H1 (cell line): ENCODE measurements at places on chromosomes 6 and 20.

GRCh38 chr6:77492530-77492929, 29.2 kb upstream of the HTR1B start:
- DNase-seq, result no peak
- no peaks in the 10 kb centered on the region for H3K4me1 ChIP-seq
- H3K36me3 ChIP-seq, result no peaks in the 10 kb centered on the region

DNA sequence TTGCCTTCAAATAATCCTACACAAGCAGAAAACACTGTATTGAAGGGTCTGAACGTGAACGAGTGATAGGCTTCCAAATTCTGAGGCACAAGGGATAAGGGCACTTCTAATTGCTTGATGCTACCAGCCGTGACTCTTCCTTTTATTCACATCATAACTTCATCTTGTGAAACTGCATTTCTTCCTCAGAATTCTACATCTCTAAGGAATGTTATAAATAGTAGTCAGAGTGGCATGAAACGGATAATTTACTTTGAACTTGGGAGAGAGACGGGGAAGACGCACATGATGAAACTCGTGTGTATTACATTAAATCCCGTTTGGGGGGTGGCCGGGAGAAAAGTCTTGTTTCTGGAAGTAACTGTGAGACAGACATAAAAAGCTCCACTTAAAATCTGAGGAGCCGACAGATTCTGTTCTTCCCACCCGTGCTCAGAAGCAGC, 754 bp downstream of the HDDC2 start:
- H3K36me3 ChIP-seq, result peaks cover 11% of the 10 kb centered on the region
- H3K27me3 ChIP-seq, result no peaks in the 10 kb centered on the region
- H3K27ac ChIP-seq, result peak overlapping the region; percentile 73; the same call in 1 of the 2 replicates
- DNase-seq, result no peak
- peak overlapping the region; percentile 60 for H3K4me3 ChIP-seq

DNA sequence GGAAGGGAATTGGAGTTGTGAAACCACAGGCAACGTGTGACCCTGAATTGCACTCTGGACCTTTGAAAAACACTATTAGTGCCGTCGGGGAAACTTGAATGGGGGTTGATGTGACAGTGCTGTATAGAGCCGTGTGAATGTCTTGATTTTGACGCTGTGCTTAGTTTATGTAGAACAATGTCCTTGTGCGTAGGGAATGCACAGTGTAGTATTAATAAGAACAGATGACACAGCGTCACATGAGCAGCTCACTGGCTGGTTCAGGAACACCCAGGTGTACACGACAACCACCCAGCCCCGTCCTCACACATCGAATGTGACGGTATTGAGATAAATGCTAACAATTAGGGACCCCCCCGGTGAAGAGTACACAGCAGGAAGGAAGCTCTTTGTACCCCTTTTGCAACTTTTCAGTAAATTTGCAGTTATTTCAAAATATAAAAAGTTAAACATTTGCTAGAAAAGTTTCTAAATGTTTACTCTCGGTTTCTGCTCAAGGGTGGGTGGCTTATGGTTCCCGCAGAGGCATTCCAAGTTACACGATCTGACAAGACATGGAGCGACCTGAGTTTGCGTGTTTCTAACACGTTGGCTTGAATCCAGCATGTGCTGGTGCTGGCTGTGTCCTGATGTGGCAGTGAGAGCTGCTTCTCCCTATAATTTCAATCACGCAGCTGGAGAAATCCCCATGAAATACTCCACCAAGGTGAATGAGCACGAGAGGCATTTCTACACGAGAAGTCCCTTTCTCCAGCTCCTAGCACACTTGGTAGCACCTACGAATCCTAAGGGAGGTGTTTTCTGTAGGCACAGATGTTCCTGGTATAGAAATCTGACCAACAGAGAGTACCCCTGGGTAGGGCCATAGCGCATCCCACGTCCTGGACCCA, 208.0 kb upstream of the EXOC2 start:
- no peaks in the 10 kb centered on the region for H3K4me1 ChIP-seq
- DNase-seq, result no peak
- no peak overlapping the region for H3K4me3 ChIP-seq
- no peak overlapping the region for H3K27ac ChIP-seq

DNA sequence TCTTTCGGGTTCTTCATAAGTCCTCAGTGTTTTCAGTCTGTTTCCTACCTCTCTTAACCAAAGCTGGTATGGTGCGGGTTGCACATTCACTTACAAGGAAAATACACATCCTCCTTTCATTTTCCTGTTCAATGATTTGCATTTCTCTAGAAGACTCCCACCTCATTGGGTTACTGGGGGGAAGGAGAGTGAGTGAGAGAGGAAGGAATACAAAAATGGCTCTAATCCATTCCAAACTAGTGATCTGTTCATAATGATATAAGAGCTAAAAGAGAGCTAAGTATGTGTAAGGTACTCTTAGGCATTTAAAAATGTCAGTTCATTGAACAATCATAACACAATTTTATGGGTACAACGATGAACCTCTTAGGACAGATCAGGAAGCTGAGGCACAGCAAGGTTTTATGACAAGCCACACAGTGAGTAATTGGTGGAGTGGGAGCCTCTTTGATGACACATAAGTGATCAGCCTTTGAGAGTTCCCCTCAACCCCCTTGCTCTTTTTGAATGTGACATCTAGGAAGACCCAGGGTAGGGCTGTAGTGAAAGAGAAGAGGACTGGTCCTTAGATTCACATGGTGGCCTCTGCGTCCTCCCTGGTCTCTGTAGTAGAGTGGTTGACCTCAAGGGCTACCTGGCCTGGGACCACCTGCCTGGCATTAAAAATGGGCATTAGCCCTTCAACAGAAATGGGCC, 328.4 kb upstream of the SOX4 start:
- H3K4me3 ChIP-seq, result no peak overlapping the region
- H3K27me3 ChIP-seq, result no peaks in the 10 kb centered on the region
- no peak overlapping the region for H3K27ac ChIP-seq
- H3K4me1 ChIP-seq, result no peaks in the 10 kb centered on the region
- H3K36me3 ChIP-seq, result no peaks in the 10 kb centered on the region
- no peak for DNase-seq

DNA sequence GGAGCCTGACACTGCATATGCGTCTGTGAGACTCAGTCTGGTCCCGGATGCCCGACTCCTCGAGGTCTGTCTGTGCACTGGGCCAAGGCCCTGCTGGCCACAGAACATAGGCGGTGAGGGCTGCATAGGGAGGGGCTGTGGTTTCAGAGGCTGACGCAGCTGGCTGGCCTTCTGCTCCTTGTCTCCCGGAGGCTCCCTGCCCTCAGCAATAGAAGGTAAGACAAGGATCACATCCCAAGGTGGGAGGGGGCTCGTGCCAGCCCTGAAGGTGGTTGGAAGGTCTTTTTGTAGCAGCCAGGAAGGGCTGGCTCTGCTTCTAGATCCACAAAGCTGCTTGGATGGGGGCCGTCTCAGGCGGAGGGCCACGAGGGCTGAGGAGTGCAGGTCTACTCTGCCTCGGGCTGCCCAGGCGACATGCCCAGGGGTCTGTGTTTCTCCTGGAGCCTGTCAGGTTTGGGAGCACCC, 239.8 kb upstream of the SULF2 start:
- no peak overlapping the region for H3K27ac ChIP-seq
- H3K27me3 ChIP-seq, result no peaks in the 10 kb centered on the region
- H3K4me1 ChIP-seq, result peaks cover 7% of the 10 kb centered on the region
- H3K4me3 ChIP-seq, result no peak overlapping the region
- H3K36me3 ChIP-seq, result no peaks in the 10 kb centered on the region

GRCh38 chr20:5674176-5674660, 76.0 kb upstream of the SHLD1 start:
- H3K36me3 ChIP-seq, result no peaks in the 10 kb centered on the region
- H3K4me1 ChIP-seq, result no peaks in the 10 kb centered on the region
- DNase-seq, result no peak
- H3K27ac ChIP-seq, result no peak overlapping the region

GRCh38 chr20:44884907-44885391, 556 bp upstream of the YWHAB start:
- peak overlapping the region; percentile 92; the same call in 1 of the 2 replicates for H3K4me3 ChIP-seq
- DNase-seq, result no peak
- H3K4me1 ChIP-seq, result peaks cover 6% of the 10 kb centered on the region
- H3K27ac ChIP-seq, result no peak overlapping the region

GRCh38 chr20:3716195-3716834, 3.9 kb upstream of the SIGLEC1 start:
- H3K4me1 ChIP-seq, result no peaks in the 10 kb centered on the region
- no peaks in the 10 kb centered on the region for H3K36me3 ChIP-seq

- no peak overlapping the region for H3K27ac ChIP-seq
- H3K4me3 ChIP-seq, result no peak overlapping the region
- H3K36me3 ChIP-seq, result no peaks in the 10 kb centered on the region
- DNase-seq, result no peak
These were observed 16.4 kb upstream of the MAS1 start for GRCh38 chr6:159874435-159874834.

- H3K4me1 ChIP-seq, result peaks cover 5% of the 10 kb centered on the region
- peak; percentile 96 for DNase-seq
- H3K36me3 ChIP-seq, result no peaks in the 10 kb centered on the region
- H3K4me3 ChIP-seq, result no peak overlapping the region
- no peaks in the 10 kb centered on the region for H3K27me3 ChIP-seq
- H3K27ac ChIP-seq, result no peak overlapping the region
These were observed 174.4 kb upstream of the RIN2 start for GRCh38 chr20:19583532-19584175.

DNA sequence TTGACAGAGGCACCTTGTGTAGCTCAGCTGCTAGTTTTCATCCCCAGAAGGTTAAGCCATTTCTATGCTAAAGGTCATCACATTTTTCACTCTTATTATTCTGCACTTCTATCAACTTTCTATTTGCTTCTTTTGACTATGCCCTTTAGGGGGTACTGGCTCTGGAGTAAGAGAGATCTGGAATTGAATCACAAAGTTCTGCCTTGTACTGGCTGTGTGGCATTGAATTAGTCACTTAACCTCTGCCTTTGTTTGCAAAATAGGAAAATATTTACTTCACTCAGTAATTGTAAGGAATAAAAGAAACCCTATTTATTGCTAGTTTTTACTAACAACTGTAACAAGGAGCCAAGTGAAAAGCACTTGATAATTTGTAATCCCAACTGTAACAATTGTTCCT, 56.8 kb upstream of the MTRF1L start:
- DNase-seq, result no peak
- H3K27me3 ChIP-seq, result no peaks in the 10 kb centered on the region
- H3K36me3 ChIP-seq, result no peaks in the 10 kb centered on the region
- H3K27ac ChIP-seq, result no peak overlapping the region

DNA sequence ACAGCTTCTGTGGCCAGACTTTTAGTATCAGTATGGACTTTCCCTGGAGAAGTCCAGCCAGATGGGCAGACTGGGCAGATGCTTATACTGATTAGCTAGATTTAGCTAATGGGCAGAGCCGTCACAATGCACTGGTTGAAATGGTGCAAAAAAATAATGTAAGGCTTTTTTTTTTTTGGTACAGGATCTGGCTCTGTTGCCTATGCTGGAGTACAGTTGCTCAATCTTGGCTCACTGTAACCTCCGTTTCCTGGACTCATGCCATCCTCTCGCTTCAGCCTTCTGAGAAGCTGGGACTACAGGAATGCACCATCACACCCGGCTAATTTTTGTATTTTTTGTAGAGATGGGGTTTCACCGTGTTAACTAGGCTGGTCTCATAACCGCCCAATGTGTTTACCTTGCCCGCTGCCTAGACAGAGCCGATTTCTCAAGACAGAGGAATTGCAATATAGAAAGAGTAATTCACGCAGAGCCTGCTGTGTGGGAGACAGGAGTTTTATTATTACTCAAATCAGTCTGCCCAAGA, 16.4 kb upstream of the KIFC1 start:
- H3K27me3 ChIP-seq, result no peaks in the 10 kb centered on the region
- DNase-seq, result no peak
- no peak overlapping the region for H3K4me3 ChIP-seq
- H3K4me1 ChIP-seq, result peaks cover 8% of the 10 kb centered on the region

GRCh38 chr20:47561180-47561579, 59.5 kb downstream of the NCOA3 start:
- H3K27ac ChIP-seq, result no peak overlapping the region
- H3K36me3 ChIP-seq, result no peaks in the 10 kb centered on the region
- peaks cover 4% of the 10 kb centered on the region for H3K4me1 ChIP-seq
- H3K27me3 ChIP-seq, result no peaks in the 10 kb centered on the region
- no peak for DNase-seq
- no peak overlapping the region for H3K4me3 ChIP-seq

DNA sequence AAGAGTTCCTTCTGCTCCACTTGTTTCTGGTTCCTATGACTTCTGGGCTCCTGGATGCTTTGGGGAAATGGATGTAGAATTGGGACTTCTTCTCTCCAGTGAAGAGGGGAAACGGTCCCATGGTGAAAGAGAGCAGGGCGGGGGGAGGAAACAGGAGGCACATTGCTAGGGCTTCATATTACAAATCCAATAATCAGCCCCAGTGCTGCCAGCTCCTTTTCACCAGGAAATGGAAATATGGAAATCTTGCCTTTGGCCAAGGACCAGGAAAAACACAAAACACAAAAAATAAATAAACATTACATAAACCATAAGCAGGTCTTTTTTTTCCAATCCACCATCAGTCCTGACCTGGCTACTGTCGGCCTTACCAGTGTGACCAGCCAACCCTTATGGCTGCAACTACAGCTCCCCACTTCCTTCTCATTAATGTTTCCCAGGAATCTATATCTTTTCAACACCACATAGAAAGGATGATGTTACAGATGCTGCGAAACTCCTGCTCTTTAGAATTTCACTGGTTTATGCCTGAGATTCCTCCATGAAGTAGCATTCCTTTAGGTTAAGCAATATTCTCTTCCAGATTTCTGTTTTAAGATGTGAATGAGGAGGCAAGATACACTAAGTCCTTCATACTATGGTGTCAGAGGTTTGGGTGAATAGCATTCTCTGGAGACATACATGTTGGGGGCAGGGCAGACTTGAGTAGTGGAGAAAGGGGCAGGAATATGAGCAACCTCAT, 2.0 kb downstream of the PI3 start:
- DNase-seq, result no peak
- H3K4me3 ChIP-seq, result no peak overlapping the region
- H3K27me3 ChIP-seq, result no peaks in the 10 kb centered on the region

- H3K27me3 ChIP-seq, result no peaks in the 10 kb centered on the region
- no peaks in the 10 kb centered on the region for H3K36me3 ChIP-seq
- H3K4me1 ChIP-seq, result no peaks in the 10 kb centered on the region
- DNase-seq, result no peak
- H3K4me3 ChIP-seq, result no peak overlapping the region
These were observed 580.3 kb upstream of the GJE1 start for GRCh38 chr6:141552463-141552862.

DNA sequence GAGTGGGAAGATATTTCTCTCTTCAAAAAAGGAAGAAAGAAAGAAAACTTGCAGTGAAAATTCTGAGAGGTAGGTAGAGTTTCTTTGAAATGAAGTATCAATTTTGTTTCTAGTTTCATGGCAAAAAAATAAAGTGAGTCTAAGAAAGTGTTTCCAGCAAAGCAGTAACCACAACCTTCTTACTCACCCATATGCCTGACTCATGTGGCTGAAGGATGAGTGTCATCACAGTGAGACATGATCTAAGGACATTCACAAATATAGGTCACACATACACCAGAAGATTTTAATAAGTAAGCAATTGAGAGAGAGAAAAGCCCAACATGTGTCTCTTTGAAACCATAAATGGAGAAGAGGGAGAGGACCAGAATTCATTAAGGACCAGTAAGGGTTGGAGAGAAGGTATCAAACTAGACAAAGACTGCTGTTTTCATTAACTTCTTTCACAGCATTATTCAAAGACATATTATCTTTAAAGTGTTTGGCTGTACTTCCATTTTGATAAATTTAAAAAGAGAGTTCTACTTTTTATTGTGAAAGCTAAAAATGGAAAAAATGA, 169.5 kb downstream of the FRK start:
- no peak for DNase-seq
- no peaks in the 10 kb centered on the region for H3K4me1 ChIP-seq
- no peaks in the 10 kb centered on the region for H3K36me3 ChIP-seq

- DNase-seq, result no peak
- peaks cover 6% of the 10 kb centered on the region for H3K4me1 ChIP-seq
- H3K27ac ChIP-seq, result no peak overlapping the region
- H3K27me3 ChIP-seq, result peaks cover 4% of the 10 kb centered on the region
- H3K36me3 ChIP-seq, result no peaks in the 10 kb centered on the region
These were observed 5.6 kb upstream of the ACSS1 start for GRCh38 chr20:25063546-25063945.
